ENCODE measurements at places on chromosomes 2 and 18. TPM values are rescaled to one million over a fixed set of nuclear protein-coding genes. Genes with fewer than 3 reads are reported as not detected.

- DNase-seq = no peak
Measured at GRCh38 chr18:52657043-52657805, 317.2 kb downstream of the DCC start.

GRCh38 chr18:55048892-55049291, 89.6 kb upstream of the CCDC68 start:
- DNase-seq = no peak

DNA sequence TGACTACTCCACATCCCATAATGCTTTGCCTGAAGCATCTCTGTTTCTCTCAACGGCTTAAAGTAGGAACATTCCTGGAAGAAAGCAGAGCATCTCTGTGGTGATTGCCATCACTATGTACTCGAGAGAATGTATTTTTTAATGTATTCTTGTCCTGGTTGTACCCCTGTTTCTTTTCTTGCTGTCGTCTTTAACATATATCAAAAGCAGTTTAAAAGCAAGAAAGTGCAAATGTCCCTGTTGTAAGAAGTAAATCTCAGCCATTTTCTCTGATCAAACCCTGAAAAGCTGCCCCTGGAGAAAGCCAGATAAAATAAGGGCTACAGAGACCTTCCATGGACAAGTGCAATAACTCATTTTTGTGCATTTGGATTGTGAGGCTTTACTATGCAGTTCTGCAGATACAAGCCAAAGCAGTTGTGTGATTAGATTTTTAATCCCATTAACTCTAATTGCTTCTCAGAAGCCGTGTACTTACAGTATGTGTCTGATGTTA, 70.8 kb downstream of the XIRP2 start:
- DNase-seq = no peak

GRCh38 chr2:29064346-29064715, 10.0 kb downstream of the PCARE start:
- no peak for DNase-seq

DNA sequence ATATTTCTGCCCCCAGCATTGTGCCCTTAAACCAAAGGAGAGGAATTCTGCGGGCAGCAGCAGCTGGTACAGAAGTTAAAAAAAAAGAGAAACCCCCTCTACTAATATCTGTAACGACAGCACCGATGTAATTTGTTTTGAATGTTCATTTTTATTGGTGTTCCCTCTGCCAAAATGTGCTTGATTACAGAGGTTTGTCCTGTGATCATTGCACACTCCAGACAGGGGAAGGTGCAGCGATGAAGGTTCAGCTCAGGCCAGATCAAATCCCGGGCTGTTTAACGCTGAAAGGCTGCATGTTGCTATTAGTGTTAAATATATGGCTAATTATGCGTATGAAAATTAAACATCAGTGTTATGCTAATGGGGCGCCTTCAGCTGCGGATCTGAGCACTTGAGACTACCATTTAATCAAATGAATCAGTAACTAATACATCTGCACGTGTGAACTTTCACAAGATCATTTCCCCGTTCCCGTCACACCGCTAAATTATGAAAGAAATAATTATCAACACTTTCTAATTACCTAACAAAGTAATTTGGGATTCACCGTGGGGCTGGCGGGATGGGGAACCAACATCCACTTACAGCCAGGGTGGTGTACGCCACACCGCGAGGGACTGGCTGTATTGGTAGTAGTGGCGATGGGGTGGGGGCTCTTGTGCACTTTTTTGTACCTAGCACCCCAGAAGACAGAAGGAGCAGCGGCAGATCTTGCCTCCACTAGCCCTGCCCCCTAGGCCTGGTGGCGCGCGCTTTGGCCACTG, 1.5 kb upstream of the DLX1 start:
- no peak for DNase-seq

Gene INHBB
- polyA plus RNA-seq = not detected

Gene CCDC102B
- polyA plus RNA-seq = 12.8 TPM
